GM12892 (cell line): ENCODE measurements at places on chromosomes 12 and 14.

- no peak for DNase-seq
Measured at GRCh38 chr12:23687947-23688346, 261.5 kb downstream of the SOX5 start.

DNA sequence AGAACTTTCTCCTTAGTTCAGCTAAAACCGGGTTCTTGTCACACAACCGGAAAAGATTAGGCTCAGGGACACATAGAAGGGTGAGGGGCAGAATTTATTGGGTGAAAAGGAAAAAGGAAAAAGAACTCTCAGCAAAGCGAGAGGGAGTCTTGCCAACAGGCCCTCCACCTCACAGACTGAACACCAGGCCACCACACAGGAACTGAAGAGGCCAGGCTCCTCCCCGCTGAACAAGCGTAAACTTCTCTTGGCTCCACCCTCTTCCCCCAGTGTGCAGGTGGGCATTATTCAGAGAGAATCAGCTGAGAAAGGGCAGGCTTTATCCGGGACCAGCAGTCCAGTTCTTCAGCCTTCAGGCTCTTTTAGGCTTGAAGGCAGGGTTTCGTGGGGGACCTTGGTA, 125.6 kb upstream of the FGD4 start:
- peak; percentile 41 for DNase-seq

- DNase-seq: no peak
Measured at GRCh38 chr14:24277071-24277470, 5.7 kb upstream of the RABGGTA start.

DNA sequence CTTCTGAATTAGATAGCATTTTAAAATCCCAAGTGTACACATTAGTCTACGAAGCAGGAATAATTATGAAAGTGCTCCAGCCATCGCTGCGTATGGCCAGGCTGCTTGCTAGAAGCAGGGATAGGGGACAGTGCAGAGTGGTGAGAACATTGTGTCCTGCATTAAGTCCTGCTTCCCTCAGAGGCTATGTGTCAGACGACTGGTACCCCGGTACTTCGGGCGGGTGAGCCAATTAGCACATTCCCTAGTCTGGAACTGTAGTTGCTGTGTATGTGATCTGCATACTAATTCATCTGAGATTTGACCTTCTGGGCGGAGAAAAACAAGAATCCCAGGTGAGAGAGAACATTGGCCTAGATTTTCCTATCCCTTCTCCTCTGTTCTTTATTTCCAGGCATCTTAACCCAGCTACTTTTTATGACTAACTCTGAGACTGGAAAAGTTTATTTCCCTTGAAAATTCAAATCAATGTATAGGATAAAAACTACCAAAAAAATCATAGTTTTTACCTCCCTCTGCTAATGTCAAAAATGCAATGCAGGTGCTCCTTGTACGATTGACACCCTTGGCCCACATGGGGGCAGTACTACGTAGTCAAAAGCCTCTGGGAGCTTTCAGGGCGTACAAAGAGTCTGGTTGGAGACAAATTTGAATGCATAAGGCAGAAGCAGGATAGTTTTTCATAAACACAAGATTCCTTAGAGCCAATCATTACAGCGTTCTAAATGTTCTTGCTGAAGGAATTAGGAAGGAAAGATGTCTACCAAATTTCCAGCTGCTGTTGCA, 764.3 kb downstream of the NOVA1 start:
- DNase-seq: no peak

DNA sequence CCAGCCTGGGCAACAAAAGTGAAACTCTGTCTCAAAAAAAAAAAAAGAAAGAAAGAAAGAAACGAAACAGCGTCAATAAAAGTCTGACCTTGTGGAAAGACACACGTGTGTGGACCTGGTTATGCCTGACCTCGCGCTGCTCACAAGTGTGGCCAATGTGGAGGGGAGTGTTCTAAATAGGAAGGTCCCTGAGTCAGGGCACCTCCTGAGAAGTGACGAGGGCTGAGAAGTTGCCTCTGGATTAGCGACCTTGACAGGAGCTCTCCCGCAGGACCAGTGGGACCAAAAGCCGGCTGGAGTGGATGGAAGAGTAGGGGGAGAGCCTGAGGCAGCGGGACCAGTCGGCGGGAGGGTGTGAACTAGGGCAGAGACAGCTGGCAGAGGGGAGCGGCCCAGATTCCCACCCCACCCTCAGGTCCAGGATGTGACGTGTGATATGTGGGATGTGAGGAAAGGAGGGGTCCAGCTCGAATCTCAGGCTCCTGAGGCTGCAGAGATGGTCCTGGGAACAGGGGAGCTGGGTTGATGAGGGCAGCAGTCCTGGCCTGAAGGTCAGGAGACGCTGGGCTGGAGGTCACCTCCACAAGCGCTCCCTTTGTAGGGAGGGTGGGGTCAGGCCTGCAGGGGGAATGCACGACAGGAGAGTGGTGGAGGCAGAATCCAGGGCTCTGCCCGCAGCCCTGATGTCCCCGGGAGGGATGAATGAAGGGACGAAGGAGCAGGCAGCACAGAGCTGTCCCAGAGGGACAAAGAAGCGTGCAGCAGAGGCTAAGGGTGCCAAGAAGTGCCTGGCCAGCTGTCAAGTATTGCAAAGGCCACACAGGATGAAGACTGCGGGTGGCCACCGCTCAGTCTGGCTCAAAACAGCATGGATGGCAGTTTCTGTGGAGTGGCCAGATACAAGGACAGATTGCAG, 24.8 kb upstream of the GPR68 start:
- DNase-seq: no peak

- DNase-seq: no peak
Measured at GRCh38 chr12:53234271-53234914, 2.4 kb upstream of the RARG start.

DNA sequence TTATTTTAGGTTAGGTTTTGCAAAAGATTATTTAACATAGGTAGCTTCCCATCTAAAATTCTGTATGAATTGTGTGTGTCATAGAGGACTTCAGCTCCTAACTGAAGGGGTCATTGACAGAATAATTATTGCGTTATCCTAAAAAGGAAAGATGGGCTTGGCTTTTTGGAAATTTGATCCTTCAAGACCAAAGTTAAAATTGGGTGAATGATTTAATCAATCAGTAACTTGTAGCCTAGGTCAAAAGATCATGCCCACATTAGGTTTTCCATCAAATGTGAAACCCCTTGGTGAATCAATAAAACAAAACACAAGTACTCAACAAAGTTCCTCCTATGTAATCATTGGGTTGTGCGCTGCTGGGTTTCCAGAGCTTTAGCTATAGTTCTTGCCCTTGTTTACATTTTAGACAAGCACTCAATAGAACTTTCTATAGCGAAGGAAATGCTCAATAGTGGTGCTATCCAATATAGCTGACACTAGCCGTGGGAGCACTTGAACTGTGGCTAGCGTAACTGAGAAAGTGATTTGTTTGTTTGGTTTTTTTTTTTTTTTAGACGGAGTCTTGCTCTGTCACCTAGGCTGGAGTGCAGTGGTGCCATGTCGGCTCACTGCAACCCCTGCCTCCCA, 37.6 kb upstream of the ARHGAP5 start:
- no peak for DNase-seq

- DNase-seq: no peak
Measured at GRCh38 chr14:42541535-42542001, 934.9 kb downstream of the LRFN5 start.

DNA sequence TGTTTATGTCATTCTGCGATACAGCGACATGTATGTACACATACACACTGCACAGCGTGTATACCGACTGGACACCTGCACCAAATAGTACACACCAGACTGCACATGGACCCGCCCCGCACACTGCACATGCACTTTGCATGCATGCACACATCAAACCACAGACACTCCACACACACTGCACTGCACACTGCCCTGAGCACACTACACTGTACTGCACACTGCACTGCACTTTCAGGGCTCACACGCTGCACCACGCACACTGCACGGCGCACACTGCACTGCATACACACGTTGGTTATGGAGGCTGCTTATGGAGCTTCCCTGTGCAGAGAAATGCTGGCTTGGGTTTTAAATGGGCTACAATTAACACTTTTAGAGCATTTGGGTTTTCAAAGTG, 1.6 kb downstream of the PAPLN start:
- DNase-seq: no peak

DNA sequence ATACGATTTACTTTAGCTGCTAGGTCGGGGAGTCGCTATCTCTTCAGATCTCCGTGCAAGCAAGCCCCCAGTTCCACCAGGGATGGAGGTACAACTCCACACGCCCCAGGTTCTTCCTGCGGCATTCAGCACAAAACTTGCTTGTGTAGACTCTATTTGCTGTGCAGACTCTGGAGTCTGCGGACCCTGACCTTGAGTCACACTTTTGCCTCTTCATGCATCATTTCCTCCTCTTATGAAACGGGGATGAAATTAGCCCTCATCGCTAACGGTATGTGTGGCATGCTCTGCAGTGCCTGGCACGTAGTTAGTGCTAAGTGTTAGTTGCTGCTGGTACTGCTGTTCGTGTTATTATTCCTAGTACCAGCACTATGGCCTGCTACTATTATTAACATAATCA, 84.4 kb downstream of the TMEM132D start:
- no peak for DNase-seq

GRCh38 chr12:5480218-5480937, 48.5 kb downstream of the NTF3 start:
- no peak for DNase-seq

- no peak for DNase-seq
Measured at GRCh38 chr12:27623645-27624044, 72.6 kb upstream of the REP15 start.

DNA sequence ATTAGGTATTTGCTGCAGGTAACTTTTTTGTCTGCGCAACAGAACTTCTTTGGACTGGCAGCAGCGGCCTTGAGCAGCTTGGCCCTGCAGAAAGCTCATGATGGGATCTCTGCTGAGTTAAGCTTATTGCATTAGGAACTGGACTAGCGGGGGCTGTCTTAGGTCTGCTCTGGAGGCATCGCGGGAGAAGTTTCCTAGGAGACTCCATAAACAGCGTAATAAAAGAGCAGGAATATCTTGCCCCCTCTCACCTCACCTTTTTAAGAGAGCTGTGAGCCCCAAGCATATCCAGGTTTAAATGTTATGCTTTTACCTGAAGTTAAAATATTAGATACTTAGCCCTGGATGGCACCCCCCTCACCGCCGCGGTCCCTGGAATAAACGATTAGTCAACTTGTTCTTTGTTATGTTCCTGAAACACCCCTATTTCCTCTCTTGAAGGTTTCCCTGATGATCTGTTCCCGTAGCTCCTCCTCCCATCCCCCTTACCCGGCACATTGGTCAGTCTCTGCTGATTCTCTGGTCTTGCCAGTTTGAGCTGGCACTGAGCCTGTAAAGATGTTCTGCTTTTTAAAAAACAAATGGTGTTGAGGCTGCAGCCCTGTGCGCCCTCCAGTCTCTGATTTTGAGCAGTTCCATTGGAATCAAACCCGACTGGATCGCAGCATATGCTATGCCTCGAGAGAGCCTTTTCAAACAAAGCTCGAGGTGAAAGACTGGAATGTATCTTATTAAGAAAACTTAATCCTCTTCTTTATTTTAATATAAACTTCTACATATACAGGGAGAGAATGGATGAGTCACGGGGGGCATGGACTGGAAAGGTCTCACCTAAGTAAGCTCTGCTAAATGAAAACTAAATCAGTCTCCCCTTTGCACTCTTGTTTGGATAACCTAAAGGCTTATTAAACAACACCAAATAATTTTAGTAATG, 1.9 kb downstream of the MLXIP start:
- DNase-seq: no peak

DNA sequence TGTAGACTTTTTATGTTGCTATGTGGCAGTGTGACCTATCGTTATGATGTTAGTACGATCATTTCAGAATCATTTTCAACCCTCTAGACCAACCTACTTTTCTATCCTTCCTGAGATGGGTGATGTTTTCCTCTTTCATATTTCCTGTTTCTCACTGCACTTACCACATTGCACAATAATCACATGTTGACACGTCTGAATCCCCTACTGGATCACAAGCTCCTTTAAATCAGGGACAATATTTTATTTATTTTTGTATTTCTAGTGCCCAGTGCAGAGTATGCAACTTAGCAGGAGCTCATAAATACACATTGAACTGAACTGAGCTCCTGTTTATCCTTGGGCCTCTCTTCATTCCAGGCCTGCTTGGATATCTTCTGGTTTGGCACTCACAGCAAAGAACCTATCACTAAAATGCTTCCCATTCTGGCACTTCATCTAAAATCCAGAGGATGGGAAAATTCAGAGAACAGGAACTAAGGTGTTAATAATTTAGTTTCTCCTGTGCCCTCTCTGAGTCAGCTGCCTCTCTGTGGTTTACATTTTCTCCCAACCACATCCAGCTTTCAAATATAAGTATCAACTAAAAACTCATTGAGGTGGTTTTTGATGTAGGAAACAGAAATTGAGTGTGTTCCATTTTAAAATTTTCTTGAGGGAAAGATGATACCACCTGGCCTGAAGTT, 69.4 kb upstream of the DYRK2 start:
- DNase-seq: no peak

GRCh38 chr12:47950856-47951468, 12.4 kb upstream of the TMEM106C start:
- DNase-seq: no peak

DNA sequence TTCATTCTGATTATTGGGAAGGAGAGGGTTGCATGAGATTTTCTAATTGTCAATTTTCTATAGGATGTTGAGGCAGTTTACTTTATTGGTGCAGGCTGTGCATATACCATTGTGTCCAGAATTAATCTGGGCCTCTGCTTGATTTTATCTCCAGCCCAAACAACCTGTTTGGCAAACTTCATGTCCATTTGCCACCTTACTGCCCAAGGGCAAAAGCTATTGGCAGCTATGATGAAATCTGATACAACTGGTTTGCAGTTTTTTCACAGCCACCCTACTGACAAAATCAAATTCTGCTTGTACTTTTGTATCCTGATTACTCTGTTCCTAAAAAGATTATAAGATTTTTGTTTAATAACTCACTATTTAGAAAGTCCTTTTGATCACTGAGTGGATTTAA, 789.2 kb upstream of the FBXO33 start:
- DNase-seq: no peak

GRCh38 chr14:100286484-100287191, 19.6 kb downstream of the SLC25A29 start:
- no peak for DNase-seq

DNA sequence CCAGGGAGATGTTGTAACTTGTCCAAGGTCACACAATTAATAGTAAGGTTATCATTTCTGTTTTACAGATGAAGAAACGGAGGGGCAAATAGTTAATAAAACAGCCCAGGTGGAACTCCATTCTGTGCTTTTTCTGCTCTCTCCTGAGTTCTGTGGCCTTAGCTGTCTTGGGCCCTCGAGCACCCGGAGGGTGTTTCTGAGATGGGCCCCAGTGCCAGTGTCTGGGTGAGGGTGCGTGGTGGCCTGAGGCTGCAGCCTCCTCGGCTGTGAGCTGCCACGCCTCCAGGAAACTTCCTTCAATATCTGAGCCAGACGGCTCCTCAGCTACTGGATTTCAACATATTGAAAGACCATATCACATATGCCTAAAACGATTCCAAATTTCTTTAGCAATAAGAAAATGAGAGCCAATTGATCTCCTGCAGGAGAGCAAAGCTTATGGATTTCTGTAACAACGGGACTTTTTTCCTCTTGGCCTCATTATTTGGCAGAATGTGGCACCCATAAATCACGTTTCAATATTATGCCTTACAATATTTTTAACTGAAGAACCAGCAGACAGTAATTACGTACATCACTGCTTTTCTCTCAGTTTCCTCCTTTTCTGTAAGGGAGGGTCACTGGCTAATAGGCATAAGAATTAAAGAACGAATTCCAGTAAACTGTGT, 74.8 kb upstream of the DICER1 start:
- no peak for DNase-seq

- DNase-seq: no peak
Measured at GRCh38 chr14:26730929-26731618, 133.2 kb upstream of the NOVA1 start.

GRCh38 chr14:28769276-28769880, 2.8 kb downstream of the FOXG1 start:
- no peak for DNase-seq

GRCh38 chr14:79525416-79525815, 685.9 kb downstream of the DIO2 start:
- no peak for DNase-seq
